ENCODE measurements at places on chromosomes 16 and 17. TPM values are rescaled to one million over a fixed set of nuclear protein-coding genes. Genes with fewer than 3 reads are reported as not detected.
A peak's percentile ranks its signal among the peaks of the same experiment; 100 is the strongest.

- DNase-seq: no peak
Observed at GRCh38 chr17:36182176-36183000, 6.0 kb upstream of the TBC1D3B start.

- DNase-seq: no peak
Observed at GRCh38 chr16:79767421-79768275, 167.1 kb upstream of the MAF start.

The KRT23 gene
- total RNA-seq: not detected

DNA sequence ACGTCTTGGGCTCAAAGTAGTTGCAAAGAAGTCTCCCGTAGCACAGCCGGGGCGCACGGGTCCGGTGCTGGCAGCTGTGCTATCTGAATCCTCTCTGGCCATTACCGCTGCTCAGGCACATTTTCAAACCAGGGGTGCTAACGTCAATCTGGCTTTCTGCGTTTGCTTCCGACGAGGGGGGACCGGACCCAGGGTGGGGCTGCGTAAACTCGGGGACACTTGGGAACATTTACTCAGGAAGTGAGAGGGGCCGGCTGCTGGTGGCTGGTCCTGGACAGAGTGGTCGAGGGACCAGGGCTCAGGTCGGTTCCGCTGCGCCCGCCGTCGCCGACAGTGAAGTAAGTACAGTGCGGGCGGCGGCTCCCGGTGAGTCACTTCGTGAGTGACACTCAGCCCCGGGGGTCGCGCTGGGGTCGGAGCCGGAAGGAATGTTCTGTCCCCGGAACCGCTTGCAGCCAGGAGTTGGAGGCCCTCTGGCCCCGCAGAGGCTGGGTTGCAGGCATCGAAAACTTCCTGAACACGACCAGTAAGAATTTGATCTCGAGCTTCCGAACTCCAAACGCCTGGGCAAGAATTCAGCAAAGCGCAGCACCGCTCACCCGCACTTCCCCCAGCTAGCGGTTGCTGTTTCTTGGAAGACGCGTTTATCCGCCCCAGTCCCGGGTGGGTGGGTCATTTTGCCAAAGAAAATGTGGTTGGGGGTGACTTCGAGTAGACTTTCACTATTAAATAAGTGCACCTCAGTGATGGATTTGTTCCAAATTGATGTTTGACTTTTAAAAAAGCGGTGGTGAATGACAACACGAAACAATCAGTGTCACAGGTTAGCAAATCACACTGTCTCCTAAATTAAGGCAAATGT is 1.4 kb upstream of the HS3ST3B1 start:
- peak; percentile 15 for DNase-seq

The CCL3 gene
- 1.0 TPM for total RNA-seq

The KRTAP3-1 gene
- not detected for total RNA-seq

DNA sequence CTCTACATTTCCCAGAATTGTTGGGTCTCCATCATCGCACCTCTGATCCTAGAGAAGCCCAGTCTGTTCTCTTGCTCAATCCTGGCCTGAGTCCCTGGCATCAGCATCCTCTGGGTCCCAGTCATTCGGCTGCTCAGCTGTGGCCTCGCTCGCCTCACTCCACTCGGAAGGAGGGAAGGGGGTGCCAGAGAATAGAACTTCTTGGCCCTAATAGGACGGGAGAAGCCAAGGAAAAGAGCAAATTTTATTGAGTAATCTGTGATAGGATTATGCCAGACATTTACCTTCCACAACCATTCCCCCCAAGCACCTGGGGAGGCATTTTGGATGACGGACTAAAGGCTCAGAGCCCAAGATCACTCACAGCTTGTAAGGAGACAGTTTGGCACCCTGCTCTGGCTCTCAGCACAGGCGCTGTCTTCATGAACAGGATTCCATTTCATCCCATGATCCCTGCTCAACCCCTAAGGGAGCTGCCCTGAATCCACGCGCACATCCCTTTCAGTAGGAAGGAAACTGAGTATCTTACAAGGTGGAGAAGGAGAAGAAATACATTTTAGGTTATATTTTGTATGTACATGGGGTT is 498 bp upstream of the CLEC10A start:
- DNase-seq: no peak

The VMO1 gene
- not detected for total RNA-seq

DNA sequence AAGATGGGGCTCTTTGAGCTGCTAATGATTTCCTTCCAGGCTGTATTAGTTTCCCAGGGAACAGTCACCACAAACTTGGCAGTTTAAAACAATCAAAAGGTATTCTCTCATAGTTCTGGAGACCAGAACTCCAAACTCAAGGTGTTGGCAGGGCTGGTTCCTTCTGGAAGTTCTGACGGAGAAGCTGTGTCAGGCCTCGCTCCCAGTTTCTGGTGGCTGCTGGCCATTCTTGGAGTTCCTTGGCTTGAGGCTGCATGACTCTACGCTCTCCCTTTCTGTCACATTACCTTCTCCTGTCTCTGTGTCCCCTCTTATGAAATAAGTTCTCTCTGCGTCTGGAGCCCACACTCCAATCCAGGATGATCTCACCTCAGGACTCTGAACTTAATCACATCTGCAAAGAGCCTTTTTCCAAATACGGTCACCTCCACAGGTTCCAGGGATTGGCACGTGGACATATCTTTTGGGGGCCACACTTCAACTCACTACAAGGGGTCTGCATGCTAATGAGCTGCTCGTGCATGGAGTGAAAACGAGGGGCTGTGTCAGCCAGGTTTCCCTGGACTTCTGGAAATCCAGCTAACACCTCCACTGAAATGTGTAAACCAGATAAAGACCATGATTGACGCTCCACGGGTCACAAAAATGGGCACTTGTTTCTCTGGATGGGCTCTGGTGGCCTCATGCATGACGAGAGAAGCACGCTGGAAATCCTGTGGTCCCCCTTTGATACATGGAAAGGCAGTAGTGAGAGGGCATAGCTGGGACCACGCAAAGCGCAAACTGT is 78.3 kb downstream of the DYNLRB2 start:
- no peak for DNase-seq

- DNase-seq: no peak
Observed at GRCh38 chr17:75809631-75810111, 25.1 kb downstream of the UNK start.

- no peak for DNase-seq
Observed at GRCh38 chr17:4195306-4195705, 52.3 kb downstream of the CYB5D2 start.

GRCh38 chr17:79107499-79108231 is 33.0 kb downstream of the ENGASE start:
- no peak for DNase-seq

DNA sequence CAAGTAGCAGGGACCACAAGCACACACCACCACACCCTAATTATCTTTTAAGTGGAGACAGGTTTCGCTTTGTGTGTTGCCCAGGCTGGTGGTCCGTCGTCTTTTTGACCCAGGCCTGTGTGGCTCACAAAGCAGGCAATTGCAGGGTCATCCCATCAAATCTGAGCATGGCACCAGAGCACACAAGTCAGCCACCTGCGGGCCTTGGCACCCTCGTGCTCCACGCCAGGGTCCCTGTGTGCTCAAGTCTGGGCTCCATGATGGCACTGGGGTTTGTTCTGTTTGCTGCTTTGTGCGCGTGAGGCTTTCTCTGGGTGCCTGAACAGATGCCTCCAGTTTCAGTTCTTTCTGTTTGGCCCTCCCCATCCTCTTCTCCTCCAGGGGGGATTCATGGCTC is 2.4 kb upstream of the CAPN15 start:
- DNase-seq: no peak

The KRTAP2-2 gene
- total RNA-seq: not detected

The RAB40B gene
- total RNA-seq: 1.6 TPM

- DNase-seq: no peak
Observed at GRCh38 chr17:1022278-1023024, 25.5 kb downstream of the TIMM22 start.

The TP53TG3B gene
- total RNA-seq: not detected

GRCh38 chr17:83180264-83180995 is 101.0 kb downstream of the METRNL start:
- no peak for DNase-seq

- DNase-seq: no peak
Observed at GRCh38 chr16:58684001-58684353, 593 bp downstream of the SLC38A7 start.

DNA sequence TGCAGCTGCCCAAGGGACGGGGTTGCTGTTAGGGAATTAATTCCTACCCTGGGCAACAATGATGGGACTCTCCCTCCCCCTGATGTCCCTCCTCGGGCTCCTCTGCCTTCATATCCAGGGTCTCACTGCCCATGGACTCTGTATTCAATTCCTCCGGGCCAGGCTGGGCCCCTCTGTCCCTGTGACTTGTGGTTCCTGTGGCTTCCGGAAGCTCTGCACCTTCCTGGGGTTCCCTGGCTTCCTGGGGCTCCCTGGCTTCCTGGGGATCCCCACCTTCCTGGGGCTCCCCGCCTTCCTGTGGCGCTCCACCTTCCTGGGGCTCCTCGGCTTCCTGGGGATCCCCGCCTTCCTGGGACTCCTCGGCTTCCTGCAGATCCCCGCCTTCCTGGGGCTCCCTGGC is 35.2 kb downstream of the SRL start:
- DNase-seq: no peak

DNA sequence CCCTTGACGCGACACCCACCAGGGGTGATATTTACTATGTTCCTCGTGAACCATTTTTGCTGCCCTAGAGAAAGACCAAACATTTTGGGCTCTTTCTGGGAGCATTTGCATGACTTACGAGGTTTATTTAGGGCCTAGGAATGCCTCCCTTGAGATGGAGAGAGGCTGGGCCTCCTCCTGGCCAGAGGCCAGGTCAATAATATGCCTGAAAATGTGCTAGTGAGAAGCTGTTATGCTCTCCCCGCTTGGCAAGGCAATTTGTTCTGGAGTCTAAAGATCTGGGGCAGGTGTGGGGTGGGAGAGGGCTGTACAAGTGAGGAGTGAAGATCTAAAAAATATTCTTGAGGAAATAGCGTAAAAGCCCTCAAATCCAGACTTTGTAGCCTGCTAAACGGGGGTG is 587.3 kb upstream of the CDH5 start:
- no peak for DNase-seq

DNA sequence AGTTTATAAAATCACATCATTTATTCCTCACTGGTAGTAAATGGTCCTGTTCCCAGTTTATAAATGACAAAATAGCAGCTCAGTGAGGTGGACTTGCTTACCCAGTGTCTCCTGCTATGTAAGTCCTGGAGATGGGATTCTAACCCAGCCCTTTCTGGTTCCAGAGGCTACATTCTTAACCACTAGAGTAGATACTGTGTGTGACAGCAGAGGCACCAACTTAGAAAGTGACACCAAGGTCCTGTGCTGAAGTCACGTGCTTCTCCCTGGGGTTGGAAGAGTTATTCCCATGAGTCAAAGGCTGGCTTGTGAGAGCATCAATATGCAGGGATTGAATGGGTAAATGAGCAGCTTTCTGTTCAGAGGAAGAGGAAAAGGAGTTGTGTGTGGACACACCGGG is 167.3 kb upstream of the IRX3 start:
- DNase-seq: no peak

The KRT16 gene
- total RNA-seq: not detected

- DNase-seq: no peak
Observed at GRCh38 chr16:80009971-80010659, 409.6 kb upstream of the MAF start.

The SERPINF2 gene
- total RNA-seq: 0.49 TPM

The CCL7 gene
- not detected for total RNA-seq

GRCh38 chr17:4944163-4944553 is 4.1 kb downstream of the RNF167 start:
- peak; percentile 45 for DNase-seq

The DPEP1 gene
- total RNA-seq: not detected

GRCh38 chr16:79170555-79171246 is 429.8 kb downstream of the MAF start:
- peak; percentile 58 for DNase-seq

GRCh38 chr16:66300501-66300900 is 66.0 kb upstream of the CDH5 start:
- no peak for DNase-seq

The MYH2 gene
- total RNA-seq: not detected

- DNase-seq: no peak
Observed at GRCh38 chr17:75138519-75138918, 7.0 kb upstream of the NT5C start.

GRCh38 chr16:75927810-75928209 is 201.5 kb upstream of the CPHXL start:
- DNase-seq: no peak

The OTOP2 gene
- total RNA-seq: not detected
